Astrocyte of the cerebellum (primary cell): ENCODE measurements at places on chromosomes 13 and 19.

DNA sequence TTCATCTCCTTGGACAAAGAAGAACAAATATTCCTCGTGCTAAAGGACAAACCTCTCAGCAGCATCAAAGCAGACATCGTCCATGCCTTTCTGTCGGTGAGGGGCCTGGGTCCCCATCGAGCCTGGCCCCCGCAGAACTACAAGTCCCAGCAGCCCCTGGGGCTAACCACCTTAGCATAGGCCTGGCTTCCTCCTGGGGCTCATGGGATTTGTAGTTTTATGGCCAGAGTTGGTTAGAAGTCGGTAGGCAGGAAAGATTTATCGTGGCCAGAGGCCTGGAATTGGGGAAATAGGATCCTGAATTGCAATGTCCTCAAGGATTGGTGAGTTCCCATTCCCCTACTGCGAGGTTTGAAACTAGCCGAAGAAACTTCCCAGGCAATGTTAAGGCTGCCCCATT, 19.6 kb downstream of the TMEM150B start:
- DNase-seq = no peak

DNA sequence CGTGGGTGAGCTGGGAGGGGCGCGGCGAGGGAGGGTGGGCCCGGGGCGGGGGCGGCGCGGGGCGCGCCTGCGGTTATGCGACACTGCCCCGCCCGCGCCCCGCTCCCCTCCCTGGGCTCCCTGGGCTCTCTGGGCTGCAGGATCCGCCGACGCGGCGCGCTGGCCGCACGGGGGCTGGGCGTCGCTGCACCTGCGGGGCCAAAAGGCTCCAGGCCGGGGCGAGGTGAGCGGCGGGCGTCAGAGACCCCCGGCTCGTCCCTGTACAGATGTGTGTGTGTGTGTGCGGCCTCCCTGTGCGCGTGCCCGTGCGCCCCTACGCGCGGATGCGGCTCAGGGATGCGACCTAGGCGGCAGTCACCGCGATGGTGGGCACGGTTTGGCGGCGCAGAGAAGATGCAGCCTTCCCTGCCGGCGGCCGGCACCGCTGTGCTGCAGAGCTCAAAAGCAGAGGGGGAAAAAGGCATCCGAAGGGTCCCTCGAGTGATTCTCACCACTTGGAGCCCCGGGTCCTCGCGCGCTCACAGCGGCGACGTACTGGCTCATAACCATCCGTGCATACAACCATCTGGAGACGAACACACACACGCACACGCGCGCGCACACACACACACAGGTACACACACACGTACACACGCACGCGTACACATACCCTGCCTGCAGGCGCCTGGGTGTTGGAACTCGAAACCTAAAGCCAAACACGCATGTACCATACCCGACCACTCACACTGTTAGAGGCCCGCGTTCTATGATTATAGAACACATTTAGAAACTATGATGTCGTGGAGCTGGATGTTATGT, 709 bp downstream of the ATP8A2 start:
- DNase-seq = no peak

GRCh38 chr13:43441464-43441863, 345.3 kb downstream of the ENOX1 start:
- DNase-seq = no peak

DNA sequence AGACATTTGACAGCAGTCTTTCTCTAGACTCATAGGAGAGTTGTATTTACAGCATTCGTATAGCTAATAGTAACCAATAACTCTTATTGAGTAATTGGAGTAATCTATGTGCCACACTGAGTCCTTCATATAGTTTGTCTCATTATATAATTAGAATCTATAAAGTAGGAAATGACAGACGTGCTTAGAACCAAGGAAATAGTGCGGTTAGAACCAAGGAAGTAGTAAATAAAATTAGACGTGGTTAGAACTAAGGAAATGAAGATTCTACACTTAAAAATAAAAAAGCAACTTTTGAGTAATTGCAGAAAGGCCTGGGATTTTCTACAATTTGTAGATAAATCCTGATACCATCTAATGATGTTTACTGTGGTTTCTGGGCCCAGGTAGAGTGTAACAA, 107.8 kb upstream of the TNFSF11 start:
- DNase-seq = no peak

GRCh38 chr13:80195649-80196048, 145.3 kb downstream of the SPRY2 start:
- DNase-seq = no peak
